ENCODE measurements at places on chromosomes 5 and 9.

DNA sequence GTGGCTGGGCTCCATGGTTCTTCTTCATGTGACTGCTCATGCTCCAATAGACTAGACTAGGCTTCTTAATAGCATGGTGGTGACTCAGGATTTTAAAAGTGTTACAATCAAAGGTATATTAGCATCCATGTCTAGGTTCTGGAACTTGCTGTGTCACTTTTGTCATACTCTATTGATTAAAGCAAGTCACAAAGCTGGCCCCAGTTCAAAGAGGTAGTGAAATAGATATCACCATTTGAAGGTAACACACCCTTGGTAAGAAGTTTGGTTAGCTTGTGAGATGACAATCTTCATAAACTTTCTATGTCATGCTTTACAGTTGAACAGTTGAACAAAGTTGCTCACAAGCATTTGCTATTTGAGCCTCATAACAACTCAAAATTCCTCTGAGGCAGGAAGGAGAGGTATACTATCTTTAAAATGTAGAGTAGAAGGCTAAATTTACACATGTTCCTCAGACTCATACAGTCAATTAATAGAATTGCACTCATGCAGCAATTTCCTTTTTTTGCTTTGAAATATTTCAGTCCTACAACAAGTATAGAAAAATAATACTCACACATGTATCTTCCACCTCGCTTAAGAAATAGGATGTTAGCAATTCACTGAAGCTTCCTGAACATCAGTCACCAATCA, 56.8 kb upstream of the TMEM252 start:
- no peak for DNase-seq

GRCh38 chr9:11874414-11874813, 818.8 kb upstream of the TYRP1 start:
- DNase-seq = no peak

DNA sequence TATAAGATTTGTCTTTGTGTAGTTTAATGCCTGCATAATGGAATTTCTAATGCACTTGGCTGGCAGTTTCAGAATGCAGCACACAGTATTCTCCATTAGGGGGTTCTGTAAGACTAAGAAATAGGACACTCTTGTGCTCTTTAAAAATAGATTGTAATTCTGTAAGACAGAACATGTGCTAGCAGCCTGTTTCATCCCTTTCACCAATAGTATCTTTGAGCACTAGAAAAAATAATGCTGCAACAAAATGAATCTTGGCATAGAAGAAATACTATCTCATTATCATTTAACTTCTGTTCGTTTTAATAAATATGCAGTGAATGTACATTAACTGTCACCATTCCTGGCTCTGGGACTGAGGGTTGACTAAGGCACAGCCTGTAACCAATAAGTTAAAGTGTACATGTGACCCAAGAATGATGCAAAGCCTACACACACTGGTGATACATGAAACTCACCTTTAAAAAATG, 23.8 kb upstream of the ZNF622 start:
- no peak for DNase-seq

- no peak for DNase-seq
These were observed 8.8 kb upstream of the NHP2 start for GRCh38 chr5:178162481-178162880.

DNA sequence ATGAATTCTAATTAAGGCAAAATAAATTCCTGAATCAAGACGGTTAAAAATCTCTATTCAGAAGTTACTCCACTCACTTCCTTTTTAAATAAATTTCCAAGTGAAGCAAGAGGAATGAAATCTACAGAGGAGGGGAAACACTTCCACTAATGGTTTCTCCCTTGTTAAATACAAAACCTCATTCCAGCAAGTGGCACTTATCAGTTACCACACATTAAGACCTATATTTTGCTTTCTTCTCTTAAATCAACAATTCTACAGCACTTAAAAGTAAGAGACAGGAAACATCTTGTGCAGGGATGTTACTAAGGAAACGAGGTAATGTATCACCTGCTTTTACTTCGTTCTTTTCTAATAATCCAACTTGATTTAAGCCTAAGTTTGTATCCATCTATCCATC, 172.6 kb downstream of the RAPGEF6 start:
- DNase-seq = no peak

DNA sequence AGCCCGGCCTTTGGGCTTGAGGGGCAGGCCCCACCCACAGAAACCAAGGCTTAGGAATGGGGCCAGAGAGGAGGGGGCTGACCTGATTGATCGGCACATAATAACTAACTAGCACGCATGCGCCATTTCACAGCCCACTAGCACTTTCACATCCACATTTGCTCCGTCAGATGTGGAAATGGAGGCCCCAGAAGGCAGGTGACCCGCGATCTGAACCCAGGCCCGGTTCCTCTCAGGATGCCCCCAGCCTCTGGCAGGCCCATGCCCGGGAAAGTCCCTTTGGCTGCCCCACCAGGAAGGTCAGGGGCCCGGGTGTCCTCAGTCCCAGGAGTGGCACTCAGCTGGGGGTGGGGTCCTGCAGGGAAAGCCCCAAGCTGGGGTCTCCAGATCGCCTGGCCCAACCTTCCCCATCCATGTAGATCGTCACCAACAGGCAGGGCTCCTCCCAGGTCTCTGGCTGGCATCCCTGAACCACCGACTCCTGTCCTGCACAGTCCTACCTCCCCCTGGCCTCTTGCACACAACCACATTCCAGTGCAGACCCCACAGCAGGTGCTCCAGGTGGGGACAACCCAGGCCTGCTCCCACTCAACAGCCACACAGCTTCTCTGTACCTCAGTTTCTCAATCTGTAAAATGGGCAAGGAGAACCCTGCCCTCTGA, 46.7 kb downstream of the VAV2 start:
- DNase-seq = no peak
